BE2C (cell line): ENCODE measurements at places on chromosomes 16 and 17.

- DNase-seq, result no peak
Measured at GRCh38 chr16:9406038-9406712, 314.7 kb downstream of the HAPSTR1 start.

DNA sequence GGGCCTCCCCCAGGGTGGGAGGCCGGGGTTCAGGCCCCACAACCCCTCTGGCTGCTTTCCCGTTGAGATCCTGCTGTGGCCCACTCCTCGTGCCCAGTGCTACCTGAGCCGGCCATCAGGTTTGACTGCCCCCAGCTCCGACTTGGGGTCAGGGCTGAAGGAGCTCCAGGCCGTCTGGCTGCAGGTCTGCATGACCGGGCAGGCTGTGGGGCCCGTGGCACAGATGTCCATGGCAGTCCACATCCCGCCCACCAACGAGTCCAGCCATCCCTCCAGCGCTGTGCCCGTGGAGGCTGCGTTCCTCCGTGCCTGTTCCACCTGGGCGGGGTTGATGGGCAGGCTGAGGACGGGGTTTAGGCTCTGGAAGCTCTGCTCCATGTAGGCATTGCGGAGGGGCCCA, 362.2 kb downstream of the XYLT1 start:
- no peak for DNase-seq

GRCh38 chr17:77253611-77254051, 112.9 kb downstream of the SEC14L1 start:
- DNase-seq, result no peak

DNA sequence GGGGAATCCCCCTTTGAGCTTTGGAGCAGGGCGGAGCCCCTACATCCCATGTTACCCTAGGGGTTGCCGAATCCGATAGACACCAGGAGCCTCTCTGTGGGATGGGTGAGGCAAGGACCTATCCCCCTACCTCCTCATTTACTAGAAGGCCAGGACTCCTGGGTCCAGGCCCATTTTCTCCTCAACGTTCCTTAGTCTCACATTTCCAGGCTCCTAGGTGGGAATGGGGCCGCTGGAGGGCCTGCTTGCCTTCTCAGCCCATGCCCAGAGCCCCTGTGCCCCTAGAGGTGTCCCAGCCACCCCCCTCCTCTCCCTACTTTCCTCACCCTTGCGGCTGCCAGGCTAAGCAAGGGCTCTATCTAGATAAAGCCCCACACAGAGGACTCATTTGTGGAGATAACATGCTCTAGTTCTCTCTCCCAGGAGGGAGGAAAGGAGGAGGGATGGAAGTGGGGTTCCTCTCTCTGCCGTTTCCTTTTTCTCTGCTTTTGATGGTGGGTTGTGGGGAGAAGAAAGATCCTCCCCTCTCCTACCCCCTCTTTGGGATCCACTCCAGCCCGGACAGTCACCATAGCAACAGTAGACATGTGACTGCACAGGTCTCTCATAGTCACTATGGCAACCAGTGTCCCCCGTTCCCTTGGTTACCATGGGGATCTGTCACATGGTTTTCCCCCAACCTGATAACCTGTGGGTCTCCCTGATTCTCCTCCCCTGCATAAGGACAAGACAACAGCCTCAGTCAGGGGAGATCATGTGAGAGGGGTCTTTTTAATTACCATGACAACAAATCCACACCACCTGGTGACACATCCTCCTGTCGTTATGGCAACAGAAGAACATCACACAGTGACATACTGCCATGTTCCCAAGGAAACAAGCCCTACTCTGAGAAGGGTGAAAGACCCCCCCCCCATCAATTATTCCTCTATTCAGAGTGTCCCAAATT, 5.2 kb downstream of the CACNA1G start:
- DNase-seq, result no peak

DNA sequence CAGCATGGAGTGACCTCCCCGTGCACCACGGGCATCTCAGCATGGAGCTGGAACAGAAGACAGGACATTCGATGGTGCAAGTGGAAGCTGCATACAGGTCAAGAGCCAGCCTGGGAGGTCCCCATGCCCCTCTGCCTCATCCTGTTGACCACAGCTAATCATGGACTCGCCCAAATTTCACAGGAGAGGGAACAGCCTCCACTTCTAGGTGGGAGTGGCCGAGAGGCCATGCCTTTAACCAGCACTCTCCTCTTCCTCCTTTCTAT, 3.8 kb upstream of the SLC47A2 start:
- DNase-seq, result no peak

DNA sequence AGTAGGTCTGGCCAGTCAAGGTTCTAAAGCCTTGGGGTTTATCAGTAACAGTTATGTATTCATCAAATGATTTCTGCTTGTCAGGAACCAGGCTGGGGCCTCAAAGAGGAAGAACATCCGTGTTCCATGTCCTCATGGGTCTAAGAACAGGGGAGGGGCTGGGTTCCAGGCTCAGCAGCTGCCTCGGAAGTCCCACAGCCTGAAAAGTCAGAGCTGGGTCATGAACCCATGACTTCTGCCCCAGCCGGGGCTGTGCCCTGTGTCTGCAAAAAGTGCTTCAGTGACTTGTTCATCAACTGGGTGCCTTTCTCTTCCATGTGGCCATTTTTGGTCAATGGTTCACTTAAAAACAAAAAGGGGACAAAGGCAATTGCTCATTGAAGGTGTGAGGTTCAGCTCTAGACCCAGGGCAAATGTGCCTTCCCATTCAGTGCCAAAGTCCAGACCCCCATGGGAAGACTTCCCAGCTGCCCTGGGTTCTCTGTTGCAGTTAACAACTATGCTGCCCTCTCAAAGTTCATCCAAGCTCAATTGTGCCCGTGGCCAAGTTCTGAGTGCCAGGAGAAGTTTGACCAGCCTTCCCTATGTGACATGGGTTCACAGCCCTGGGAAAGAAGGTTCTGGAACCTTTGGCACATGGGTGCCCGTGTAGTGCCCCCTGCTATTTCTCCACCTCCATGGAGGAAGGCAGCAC, 18.5 kb downstream of the TBKBP1 start:
- DNase-seq, result no peak

GRCh38 chr16:15434079-15434424, 336 bp upstream of the BMERB1 start:
- DNase-seq, result peak; percentile 8

DNA sequence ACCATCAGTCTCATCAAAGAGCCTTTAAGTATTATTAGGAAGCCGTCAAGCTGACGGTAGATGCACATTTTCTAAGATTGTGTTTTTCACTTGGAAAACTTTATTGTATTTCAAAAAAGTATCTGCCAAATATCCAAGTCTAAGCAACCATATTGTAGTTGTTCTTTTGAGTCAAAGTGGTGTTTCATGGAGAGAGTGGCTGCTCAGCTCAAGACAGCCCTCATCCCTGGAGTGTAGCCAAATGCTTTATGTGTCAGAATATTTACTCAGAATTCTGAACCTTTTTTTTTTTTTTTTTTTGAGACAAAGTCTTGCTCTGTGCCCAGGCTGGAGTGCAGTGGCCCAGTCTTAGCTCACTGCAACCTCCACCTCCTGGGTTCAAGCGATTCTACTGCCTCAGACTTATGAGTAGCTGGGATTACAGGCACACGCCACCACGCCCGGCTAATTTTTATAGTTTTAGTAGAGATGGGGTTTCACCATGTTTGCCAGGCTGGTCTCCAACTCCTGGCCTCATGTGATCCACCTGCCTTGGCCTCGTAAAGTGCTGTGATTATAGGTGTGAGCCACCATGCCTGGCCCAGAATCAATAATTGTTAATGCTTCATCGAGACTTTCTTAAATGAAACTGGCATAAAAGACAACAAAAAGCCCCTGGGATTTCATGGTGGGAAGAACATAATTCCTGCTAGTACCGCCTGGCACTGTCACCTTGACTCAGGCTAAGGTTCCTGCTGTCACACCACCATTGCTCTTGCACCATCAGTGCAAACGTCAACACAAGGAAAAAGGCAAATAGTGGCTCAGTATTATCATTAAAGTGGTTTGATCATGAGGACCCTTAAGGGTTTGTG, 45.5 kb downstream of the PRKCA start:
- no peak for DNase-seq

- DNase-seq, result no peak
Measured at GRCh38 chr16:19784183-19784736, 66.2 kb downstream of the IQCK start.

- no peak for DNase-seq
Measured at GRCh38 chr17:74797824-74798223, 21.7 kb upstream of the NAT9 start.

- no peak for DNase-seq
Measured at GRCh38 chr16:9039210-9039609, 52.2 kb upstream of the HAPSTR1 start.

GRCh38 chr16:9610727-9611126, 519.3 kb downstream of the HAPSTR1 start:
- no peak for DNase-seq

- DNase-seq, result no peak
Measured at GRCh38 chr16:19136549-19137196, 22.9 kb downstream of the ITPRIPL2 start.

- DNase-seq, result no peak
Measured at GRCh38 chr16:20906341-20907255, 6.0 kb downstream of the LYRM1 start.

GRCh38 chr17:65723431-65724151, 162.1 kb upstream of the AXIN2 start:
- no peak for DNase-seq

DNA sequence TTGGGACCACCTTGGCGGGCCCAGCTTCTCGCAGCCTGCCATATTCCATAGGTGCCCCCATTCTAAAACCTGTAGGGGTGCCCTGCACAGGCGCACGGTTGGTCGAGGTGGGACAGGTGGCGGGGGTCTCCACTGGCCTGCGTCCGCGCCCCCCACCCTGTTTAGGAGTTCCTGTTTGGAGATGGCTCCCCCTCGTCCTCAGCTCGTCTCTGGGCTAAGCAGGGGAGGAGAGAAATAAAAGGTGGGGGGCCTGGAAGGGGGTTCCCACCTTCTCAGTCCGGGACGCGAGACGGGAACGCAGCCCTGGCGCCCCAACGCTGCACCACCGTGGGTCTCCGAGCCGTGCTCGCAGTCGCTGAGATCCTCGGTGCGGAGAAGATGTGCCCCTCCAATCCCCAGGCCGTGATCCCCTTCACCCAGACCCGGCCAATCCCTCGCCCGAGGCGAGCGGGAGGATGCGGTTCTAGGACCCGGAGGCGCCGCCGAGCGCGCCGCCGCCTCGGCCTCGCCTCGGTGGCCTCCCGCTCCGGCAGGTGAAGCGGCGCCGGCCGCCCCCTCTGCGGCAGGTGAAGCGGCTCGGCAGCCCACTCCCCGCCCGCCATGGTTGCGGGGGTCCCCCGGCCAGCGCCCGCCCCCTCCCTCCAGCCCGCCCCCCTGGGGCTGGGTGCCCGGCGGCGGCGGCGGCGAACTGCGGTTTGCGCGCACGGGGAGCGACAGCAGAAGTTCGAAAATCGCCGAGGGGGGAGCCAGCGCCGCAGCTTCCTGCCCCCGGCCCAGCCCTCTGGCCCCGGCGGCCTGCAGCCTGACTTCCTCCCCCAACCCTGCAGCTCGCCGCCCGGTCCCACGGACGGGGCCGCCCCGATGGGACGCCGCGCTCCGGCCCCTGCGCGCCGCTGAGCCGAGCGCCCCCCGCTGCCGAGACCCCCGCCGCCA, at the start of gene FMNL1:
FMNL1 (plus strand) TSS at position 805 of the 933 bp plus-strand sequence. CDS start 240 bp downstream, outside the sequence.
- no peak for DNase-seq

DNA sequence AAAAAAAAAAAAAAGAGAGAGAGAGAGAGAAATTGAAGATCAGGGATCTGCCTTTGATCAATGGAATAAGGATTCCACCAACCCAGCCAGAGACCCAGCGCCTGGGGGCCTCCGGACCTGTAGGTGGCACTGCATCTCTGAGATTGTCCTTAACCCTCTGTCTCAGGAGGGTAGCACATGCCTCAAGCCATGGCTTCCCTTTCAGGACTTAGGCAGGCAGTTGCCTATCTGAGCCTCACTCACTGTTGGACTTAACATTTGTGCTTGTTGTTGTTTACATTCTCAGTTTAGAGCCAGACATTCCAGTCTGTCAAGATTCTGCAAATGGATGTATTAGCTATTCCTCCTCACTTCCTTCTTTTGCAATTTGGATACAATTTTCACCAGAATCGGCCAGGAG, 5.1 kb upstream of the SCNN1B start:
- DNase-seq, result peak; percentile 60

DNA sequence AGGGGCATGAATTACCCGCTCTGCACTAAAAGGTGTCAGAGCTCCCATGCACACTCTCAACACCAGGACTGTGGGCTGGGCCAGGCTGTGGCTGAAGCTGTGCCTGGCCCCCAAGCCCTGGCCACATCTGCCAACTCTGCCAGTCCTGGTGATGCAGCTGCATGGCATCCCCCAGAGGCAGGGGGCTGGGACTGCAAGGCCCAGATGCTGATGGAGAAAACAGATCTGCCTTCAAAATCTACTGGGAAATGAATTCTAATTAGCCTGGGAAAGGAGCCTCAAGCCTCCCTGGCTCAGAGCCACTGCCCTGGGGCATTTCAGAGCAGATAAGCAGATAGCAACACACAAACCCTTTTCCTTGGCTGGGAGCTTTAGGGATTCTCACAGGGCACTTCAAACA, 3.4 kb downstream of the CHST6 start:
- peak; percentile 88 for DNase-seq

DNA sequence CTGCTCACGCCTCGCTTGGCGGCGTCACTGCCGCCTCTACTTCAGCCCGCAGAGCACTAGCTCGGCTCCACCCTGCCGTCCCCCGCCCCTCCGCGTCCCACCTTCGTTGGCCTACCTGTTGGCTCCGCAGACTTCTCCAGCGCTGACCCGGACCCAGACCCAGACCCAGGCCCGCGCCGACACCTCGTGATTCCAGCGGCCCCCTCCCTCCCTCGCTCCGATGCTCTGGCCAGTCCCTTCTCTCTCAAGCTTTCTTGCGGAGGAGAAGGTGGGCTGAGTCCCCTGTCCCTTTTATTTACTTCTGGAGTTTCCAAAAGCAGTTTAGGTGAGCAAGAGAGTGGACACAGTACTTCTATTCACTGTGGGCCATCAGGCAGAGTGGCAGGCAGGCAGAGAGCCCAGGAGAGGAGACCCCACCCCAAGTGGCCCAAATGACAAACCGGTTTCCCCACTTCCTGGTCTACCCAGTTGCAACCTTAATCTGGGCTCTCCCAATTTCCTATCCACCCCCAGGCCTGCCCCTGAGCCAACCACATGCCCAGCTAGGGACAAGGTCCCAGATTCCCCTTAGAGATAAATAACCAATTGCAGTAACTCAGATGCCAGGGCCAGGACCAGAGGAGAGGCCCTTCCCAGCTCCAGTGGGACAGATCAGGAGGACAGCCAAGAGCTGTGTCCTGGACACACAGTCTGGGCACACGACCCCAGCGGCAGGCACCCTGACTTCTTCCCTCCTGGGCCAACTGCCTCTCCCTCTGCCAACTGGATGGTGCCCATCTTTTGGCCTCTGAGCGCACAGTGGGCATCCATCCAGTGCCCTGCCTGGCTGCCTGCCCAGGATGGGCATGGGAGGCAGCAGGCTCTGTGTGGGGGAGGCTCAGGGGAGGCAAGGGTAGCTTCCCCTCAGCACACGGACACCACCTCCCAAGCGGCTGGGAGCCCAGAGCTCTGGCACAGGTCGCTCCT, 1.2 kb upstream of the SRCIN1 start:
- DNase-seq, result no peak

DNA sequence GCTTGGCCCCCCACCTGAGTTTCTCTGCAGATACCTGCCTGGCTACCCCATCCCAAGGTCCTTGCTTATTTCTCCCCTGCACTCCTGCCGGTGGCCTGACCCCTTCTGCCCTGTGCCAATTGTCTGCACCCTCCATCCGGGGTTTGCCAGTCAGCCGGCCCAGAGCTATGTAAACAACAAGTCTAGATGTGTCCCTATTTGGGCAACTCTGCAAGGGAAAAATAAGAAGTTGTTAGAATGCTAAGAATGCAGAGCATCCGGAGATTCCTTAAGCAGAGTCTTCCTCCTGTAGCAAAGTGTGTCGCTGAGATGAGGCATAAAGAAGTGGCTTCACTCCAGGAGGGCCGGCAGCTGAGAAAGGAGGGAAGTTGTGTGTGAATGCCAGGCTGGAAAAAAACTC, 46.6 kb downstream of the RGS9 start:
- DNase-seq, result no peak

- no peak for DNase-seq
Measured at GRCh38 chr16:83315271-83315670, 492.5 kb upstream of the HSBP1 start.
